CD4-positive, alpha-beta T cell treated with Interleukin-6 at 100 ng/mL for 8 hours (primary cell): ENCODE measurements at places on chromosomes 16 and 17.

DNA sequence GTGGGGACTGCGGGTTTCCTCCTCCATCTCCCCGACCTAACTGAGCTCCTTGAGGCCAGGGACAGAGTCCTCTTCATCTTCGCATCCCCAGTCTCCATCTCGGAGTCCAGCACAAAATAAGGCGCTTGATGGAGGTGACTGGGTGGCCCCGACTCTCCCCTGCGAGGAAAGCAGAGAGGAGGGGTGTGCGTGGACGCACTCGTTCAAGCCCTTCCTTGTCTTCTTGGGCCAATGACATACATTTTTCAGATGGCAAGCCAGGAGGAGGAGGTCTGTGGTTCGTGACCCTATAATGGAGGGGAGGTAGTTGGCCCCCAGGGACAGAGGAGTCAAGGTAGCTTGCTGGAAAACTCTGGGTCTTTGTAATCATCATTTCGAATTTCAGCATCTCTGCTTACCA is 17.2 kb downstream of the CRISPLD2 start:
- DNase-seq = no peak

GRCh38 chr17:21061158-21061835 is 18.5 kb upstream of the USP22 start:
- no peak for DNase-seq

- no peak for DNase-seq
These were observed 26.0 kb upstream of the NUDT16L1 start for GRCh38 chr16:4667203-4667963.

DNA sequence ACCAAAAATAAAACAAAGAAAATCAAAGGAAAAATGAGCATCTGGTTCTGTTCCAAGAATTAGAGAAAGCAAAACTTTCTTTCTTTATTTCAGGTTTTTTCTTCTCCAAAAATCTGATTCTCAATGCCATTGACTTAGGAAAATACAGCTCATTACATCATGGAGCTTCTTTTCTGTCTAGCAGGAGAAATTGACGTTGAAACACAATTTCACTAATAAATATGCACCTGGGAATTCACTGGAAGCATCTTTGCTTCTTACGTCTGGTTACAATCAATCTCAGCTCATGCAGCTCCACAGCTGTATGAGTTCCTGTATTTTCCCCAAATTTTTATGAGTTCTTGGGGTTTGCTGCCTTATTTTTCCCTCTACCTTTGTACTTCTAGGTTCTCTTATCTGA is 1568.6 kb upstream of the GOT2 start:
- no peak for DNase-seq

- DNase-seq = no peak
These were observed 71.6 kb downstream of the MAP2K6 start for GRCh38 chr17:69485901-69486643.

DNA sequence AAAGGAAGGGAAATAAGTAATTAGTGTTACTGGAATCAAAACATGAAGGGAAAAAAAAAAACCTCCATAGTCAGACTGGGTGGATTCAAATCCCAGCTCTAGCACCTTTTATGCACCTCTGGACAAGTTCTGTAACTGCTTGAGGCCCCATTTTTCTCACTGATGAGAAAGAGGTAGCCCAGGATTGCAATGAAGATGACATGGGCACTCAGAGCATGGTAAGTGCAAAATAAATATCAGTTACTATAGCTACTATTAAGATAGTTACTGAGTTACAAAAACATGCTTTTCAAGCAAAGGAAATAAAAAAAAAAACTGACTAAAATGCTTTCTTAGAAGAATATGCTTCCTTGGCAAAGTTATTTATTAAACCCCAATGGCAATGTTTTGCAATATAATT is 58.8 kb downstream of the CEP95 start:
- DNase-seq = no peak

- DNase-seq = no peak
These were observed 187.5 kb downstream of the TANC2 start for GRCh38 chr17:63153488-63153887.

- DNase-seq = no peak
These were observed 60.7 kb downstream of the OR1D5 start for GRCh38 chr17:3002538-3003295.
